Neural progenitor cell (in vitro differentiated cells): ENCODE measurements at places on chromosomes 7 and 10. TPM values are rescaled to one million over a fixed set of nuclear protein-coding genes. Genes with fewer than 3 reads are reported as not detected.

Gene PHYHIPL
- total RNA-seq: 0.37 and 0.52 TPM in 2 replicates

Gene ATXN7L1
- total RNA-seq: 5.9 and 8.6 TPM in 2 replicates

GRCh38 chr7:132489776-132490237, 86.5 kb downstream of the PLXNA4 start:
- DNase-seq: no peak
- no peak overlapping the region for H3K27ac ChIP-seq

Gene ITIH5
- 0.84 and 1.1 TPM in 2 replicates for total RNA-seq

- H3K36me3 ChIP-seq: no peaks in the 10 kb centered on the region
- H3K27ac ChIP-seq: no peak overlapping the region
- no peaks in the 10 kb centered on the region for H3K4me1 ChIP-seq
- no peak for DNase-seq
- H3K4me3 ChIP-seq: no peak overlapping the region
- no peaks in the 10 kb centered on the region for H3K27me3 ChIP-seq
Measured at GRCh38 chr7:117285826-117286225, 37.0 kb downstream of the WNT2 start.

- peak; percentile 80 for DNase-seq
- peaks cover 34% of the 10 kb centered on the region for H3K4me1 ChIP-seq
- H3K4me3 ChIP-seq: no peak overlapping the region
- no peaks in the 10 kb centered on the region for H3K36me3 ChIP-seq
- no peaks in the 10 kb centered on the region for H3K27me3 ChIP-seq
Measured at GRCh38 chr7:81158189-81158588, 239.3 kb upstream of the SEMA3C start.

Gene GDF10
- total RNA-seq: 0.28 and 1.6 TPM in 2 replicates

- H3K27ac ChIP-seq: no peak overlapping the region
- no peaks in the 10 kb centered on the region for H3K27me3 ChIP-seq
- H3K4me3 ChIP-seq: no peak overlapping the region
- H3K4me1 ChIP-seq: no peaks in the 10 kb centered on the region
- H3K36me3 ChIP-seq: no peaks in the 10 kb centered on the region
Measured at GRCh38 chr7:18541181-18541870, 45.8 kb downstream of the HDAC9 start.

Gene CLDN3
- 1.6 and 14.2 TPM in 2 replicates for total RNA-seq

Gene TLX1
- not detected in 2 replicates for total RNA-seq
